T-helper 1 cell (primary cell): ENCODE measurements at places on chromosomes 12 and 14.
A peak's percentile ranks its signal among the peaks of the same experiment; 100 is the strongest.

GRCh38 chr12:122004633-122005071 lies 17.0 kb upstream of the BCL7A start:
- no peak for DNase-seq

DNA sequence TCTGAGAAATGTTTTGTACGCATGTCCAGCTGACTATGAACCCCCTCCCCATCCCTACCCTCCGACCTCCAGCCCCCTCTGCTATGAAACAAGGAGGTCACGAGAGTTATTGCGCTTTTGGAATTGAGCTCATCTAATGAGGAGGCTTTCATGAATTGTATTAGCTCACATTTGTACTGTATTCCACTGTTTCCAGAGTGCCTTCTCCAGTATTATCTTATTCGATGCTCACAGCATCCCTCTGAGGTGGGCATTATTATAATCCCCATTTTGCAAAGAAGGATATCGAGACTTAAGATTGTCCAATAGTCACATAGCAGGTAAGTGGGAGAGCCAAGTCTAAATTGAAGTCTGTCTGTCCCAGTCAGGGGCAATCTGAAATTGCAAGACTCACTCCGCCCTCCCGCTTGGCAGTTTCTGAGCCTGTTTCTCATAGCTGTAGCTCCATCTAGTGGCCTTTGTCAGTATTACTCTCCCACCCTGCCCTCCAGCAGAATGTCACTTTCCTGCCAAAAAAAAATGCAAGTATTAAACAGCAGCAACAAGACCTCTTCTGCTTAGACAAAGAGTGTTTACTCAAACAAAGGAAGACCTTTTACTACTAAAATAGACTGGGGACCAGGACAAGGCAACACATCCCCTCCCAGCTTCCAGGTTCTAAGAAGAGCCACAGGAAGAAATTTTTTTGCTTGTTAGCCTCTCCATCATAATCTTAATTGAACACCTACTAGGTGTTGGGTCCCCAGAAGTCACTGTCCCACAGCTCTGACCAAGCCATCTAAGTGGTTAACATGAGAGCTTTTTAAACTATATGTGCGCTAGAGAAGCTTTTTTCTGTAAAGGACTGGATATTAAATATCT lies 48.6 kb upstream of the TMEM233 start:
- peak; percentile 14 for DNase-seq

DNA sequence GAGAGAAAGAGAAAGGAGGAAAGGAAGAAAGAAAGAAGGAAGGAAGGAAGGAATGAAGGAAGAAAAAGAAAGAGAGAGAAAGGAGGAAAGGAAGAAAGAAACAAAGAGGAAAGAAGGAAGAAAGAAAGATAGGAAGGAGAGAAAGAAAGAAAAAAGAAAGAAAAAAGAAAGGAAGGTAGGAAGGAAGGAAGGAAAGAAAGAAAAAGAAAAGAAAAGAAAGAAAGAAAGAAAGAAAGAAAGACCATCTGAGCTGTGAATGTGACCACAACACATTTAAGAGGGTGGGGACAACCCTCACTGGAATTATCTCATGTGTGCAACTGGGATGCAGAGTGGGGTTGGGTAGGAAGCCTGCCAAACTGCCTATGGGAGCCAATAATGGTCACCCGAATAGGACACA lies 36.0 kb upstream of the BATF start:
- no peak for DNase-seq

DNA sequence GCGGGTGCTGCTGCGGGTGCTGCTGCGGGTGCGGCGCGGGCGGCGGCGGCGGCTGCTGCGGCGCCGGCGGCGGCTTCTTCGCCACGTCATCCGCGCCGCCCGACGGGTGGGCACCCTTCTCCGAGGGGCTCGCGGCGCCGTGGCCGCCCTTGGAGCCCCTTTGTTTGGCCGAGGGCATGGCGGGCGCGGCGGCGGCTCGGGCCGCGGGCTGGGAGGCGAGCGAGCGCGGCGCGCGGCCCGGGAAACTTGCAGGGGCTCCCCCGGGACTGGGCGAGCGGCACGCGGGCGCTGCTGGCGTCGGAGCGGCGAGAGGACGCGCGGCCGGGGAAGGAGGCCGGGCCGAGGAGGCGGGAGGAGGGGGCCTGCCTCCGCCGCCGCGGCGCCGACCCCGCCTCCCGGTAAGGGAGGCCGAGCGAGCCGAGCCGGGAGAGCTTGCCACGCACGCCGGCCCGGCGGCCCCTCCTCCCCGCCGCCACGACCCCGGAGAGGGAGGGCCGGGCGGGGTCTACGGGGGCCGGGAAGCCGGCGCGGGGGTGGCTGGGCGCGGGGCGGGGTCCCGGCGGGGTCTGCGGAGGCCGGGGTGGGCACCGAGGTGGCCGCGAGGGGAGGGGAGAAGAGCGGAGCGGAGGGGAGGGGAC lies at the start of gene CKAP4:
CKAP4 (minus strand) TSS at position 347 of the 638 bp plus-strand sequence; CDS start at position 178, 169 bp downstream.
- peak; percentile 46 for DNase-seq

- DNase-seq, result no peak
Observed at GRCh38 chr14:53942970-53943750, 13.5 kb downstream of the BMP4 start.

DNA sequence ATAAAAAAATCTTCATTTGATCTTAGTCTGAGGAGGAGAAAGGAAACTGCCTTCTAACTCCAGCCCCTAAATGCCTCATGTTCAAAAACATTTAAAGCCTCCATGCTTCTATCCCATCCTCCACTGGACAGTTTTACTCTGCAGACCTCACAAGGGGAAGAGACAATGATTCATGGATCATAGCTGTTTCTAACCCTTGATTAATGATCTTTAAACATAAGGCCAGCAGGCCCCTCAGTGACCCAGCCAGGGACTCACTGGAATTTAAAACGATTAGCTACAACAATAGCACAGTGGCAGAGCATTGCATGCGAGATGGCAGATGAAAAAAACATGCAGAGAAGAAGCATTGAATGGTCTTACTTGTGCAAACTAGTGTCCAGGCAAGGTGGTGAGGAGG lies 6.0 kb downstream of the DCTN2 start:
- no peak for DNase-seq

DNA sequence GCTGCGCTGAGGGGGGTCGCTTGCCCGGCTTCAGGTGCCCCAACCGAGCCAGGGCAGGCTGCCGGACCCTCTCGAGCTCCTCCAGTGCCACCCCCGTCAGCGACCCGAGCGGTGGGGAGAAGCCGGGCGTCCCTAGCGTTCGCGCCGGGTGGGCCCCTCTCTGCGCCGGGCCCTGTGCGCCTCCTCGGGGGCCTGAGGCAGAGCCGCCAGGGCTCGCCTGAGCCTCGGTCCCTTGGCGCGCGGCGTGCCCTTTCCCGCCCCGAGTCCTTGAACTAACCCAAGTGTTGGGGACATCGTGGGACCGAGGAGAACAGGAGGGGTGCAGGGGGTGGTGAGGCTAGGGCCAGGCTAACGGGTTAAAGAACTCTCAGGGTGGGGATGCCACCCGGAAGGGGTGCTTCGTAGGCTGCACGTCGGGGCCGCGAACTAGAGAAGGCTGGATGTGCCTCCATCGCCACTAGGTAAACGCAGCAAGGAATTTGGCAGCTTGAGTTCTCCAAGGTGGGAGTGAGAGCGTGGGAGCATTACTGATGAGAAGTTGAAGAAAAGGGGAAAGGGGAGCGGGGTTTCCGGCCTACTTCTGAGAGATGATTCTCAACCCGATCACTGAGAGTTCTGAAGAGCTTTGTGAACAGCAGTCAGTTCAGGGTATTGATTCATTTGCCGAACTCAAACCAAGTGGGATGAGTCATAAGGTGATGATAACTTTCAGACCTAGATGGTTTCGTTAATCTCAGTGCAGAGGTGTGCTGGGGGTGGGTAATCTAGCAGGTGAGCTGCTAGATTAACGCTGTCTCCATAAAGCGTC lies 618 bp downstream of the RNF34 start:
- DNase-seq, result peak; percentile 35

DNA sequence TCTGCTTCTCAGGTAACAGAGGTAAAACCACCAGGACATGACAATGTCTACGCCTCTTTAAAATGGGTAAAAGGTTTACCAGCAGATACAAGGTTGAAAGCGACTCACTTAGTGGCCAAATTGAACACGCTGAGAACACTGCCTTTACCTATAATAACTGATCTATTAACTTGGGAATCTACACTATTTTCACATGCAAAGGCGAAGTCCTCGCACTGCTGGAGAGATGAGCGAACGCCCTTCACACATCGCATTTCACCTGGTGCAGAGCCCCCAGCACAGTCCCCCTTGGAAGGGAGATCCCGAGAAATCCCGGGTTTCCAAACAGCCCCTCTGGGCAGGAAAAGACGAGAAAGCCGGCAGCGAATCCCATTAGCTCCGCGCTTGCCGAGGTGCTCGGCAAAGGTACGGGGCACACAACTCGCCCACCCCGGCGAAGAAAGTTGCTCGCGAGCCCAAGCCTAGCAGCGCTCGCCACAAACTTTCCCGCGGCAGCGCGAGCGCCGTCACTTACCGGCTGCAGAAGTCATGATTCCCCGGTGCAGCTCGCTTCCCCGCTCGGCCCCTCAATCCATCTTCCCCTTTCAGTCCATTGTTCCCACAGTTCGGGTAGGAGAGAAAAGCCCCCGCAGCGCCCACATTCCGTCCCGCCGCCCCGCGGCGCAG lies 423 bp downstream of the FGD6 start:
- no peak for DNase-seq

GRCh38 chr14:68977180-68977717 lies 1.9 kb downstream of the ACTN1 start:
- no peak for DNase-seq

DNA sequence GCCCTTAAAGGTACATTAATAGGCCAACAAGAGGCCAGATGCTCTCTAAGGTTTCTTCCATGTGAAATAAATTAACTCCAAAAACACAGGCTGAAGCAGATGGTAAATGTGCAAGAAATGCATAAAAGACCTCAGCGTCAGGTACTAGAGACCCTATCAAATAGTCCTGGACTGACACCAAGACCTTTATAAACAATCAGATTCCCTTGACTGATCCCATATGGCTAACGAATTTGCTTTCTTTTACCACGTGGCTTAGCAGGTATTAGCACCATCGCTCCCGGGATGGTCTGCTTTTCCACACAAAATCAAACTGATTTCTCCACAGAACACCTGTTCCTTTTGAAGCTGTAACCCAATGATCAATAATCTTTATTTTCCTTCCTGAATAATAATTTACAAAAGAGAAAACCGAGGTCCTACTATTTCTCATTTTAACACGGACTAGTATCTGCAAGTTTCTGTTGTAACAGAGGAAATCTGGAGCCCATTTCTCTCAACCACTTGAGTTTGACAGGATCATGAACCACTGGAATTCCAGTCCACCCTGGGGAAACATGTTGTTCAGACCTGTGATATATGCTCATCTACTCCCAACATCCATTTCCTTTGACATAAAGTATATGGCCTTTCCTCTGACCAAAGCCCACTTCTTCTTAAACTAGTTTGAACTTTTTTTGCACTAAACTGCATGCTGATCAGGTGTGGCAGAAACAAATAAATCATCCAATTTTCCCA lies 48.2 kb upstream of the DAAM1 start:
- no peak for DNase-seq

DNA sequence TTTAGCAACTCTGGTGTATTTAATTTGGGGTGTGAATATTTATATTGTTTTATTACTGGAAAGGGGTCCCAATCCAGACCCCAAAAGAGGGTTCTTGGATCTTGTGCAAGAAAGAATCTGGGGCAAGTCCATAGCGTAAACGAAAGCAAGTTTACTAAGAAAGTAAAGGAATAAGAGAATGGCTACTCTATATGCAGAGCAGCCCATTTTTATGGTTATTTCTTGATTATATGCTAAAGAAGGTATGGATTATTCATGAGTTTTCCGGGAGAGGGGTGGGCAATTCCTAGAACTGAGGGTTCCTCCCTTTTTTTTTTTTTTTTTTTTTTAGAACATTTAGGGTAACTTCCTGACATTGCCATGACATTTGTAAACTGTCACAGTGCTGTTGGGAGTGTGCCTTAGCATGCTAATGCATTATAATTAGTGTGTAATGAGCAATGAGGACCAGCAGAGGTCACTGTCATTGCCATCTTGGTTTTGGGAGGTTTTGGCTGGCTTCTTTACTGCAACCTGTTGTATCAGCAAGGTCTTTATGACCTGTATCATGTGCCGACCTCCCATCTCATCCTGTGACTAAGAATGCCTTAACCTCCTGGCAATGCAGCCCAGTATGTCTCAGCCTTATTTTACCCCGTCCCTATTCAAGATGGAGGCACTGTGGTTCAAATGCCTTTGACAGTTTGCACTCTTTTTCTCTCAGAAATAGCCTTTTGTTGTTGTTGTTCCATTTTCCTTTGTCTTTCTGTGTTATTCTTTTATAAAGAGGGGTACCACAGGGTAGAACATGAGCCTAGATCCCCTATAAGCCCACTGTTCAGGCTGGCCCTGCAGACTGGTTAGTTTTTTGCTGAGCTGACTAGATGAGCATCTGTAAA lies 75.5 kb upstream of the DCD start:
- DNase-seq, result peak; percentile 45

- DNase-seq, result no peak
Observed at GRCh38 chr12:108004319-108004718, 124.8 kb upstream of the WSCD2 start.

DNA sequence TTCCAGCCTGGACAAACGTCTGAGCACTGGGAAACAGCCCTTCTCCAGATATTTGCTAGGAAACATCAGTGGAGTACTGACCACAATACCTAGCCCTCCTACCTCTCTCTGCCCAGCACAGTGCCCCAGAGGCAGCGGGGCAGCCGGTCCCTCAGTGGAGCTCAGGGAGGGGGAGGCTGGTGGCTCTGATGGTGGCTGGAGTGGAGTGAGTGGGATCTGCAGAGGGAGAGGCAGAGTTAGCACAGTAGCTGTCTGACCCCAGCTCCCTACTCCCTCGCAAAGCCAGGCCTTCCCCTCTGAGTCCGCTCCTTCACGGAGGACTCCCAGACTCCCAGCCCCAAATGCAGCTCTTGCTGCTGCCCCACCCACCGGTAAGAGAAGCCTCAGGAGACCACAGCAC lies 30.0 kb downstream of the NCKAP5L start:
- DNase-seq, result no peak

DNA sequence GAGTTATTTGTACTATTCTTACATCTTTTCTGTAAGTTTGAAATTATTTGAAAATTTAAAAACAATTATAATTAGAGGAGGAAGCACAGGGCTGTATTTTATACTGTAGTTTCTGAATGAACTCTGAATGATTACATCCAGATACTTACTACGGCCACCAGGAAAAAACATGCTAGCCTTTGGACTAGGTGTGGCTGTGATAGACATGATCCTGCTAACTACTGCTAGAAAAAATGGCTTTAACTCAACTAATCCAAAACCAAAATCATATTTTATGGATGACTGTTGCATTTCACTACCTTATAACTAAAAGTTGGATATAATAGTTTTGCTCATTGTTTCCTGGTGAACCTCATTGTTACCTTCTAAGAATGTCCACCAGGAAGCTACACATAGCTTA lies 15.1 kb upstream of the SLC25A3 start:
- DNase-seq, result no peak

- DNase-seq, result no peak
Observed at GRCh38 chr12:24972078-24972477, 23.2 kb upstream of the BCAT1 start.

GRCh38 chr14:87961246-87961645 lies 31.7 kb downstream of the GALC start:
- DNase-seq, result no peak

DNA sequence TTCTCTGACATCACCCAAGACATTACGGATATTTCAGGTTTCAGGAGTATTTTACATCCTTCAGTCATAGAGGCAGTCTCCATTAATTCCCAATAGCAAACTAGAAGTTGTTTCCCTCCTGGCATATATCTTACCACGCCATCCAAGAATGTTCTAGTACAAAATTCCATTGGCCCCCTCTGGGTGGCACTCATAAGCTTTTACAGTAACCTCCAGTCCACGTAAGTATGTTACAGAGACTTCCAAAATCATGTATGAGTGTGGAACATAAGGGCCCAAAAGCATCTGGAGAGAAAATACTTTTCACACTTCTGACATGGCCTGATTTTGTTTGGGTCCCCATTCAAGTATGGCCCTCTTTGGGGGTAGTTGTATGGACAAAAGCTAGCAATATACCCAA lies 58.1 kb upstream of the DHRS4 start:
- no peak for DNase-seq
